CD8-positive, alpha-beta memory T cell (primary cell): ENCODE measurements at places on chromosomes 7 and 10. TPM values are rescaled to one million over a fixed set of nuclear protein-coding genes. Genes with fewer than 3 reads are reported as not detected.

The LOXL4 gene
- total RNA-seq, result not detected

The NPTX2 gene
- total RNA-seq, result not detected

The GNAT3 gene
- total RNA-seq, result not detected

The PRSS37 gene
- total RNA-seq, result not detected

The AUTS2 gene
- total RNA-seq, result 4.4 TPM

The SPDYE2 gene
- not detected for total RNA-seq

The SDHAF3 gene
- 35.5 TPM for total RNA-seq

The AEBP1 gene
- total RNA-seq, result 8.9 TPM

The IGF2BP3 gene
- 0.13 TPM for total RNA-seq

The ATRNL1 gene
- total RNA-seq, result not detected

The PCGF5 gene
- 57.0 TPM for total RNA-seq

DNA sequence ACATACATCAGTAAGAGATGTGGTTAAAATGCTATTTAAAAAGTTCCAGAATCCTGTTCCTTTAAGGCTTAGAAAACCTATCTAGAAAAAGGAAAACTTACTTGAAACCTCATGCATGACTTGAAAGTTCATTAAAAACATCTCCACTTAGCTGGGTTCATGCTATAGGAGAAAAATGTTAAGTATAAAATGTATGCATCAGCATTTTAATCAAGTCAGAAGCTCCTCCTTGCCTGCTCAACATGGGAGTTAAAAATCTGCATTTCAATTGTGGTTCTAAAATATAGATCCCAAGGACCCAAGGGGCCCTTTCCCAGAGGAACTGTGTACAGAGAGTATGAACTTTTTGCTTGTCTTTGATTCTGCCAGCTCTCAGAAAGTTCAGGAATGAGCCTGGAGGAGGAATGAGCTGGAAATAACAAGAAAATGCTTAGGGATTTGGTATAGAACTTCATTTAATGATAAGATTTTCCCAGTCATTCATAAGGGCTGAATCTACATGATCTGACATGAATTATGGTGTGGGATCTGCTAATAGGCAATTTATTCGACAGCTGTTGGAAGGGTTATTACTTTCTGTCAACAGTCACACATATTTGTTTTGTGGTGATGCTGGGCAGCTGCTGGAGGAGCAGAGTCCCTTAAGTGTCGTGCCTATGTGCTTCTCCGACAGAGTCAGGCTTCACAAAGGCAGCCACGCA, 85.6 kb upstream of the MTPN start:
- no peak overlapping the region for H3K4me3 ChIP-seq
- H3K36me3 ChIP-seq, result no peaks in the 10 kb centered on the region
- no peak overlapping the region for H3K27ac ChIP-seq
- no peak for DNase-seq
- no peaks in the 10 kb centered on the region for H3K27me3 ChIP-seq

GRCh38 chr10:117228210-117228609, 12.7 kb upstream of the SLC18A2 start:
- H3K4me3 ChIP-seq, result no peak overlapping the region
- H3K27ac ChIP-seq, result no peak overlapping the region
- no peaks in the 10 kb centered on the region for H3K27me3 ChIP-seq
- H3K36me3 ChIP-seq, result no peaks in the 10 kb centered on the region

DNA sequence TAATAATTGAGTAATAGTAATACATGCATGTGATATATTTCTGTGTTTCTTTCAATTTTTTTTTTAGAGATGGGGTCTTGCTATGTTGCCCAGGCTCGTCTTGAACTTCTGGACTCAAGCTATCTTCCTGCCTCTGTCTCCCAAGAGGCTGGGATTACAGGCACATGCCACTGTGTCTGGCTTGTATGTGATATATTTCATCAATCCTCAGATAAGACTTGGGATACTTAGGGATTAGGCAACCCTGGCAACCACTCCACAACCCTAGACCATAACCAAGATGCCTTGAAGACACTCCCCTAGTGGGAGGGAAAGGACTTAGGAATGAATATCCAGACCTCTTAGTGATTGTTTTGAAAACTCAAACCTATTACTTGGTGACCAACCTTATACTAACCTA, 154.8 kb downstream of the CCDC3 start:
- no peak for DNase-seq
- H3K27ac ChIP-seq, result no peak overlapping the region
- no peaks in the 10 kb centered on the region for H3K27me3 ChIP-seq
- H3K4me3 ChIP-seq, result no peak overlapping the region
- H3K36me3 ChIP-seq, result no peaks in the 10 kb centered on the region
- H3K4me1 ChIP-seq, result no peaks in the 10 kb centered on the region

- no peaks in the 10 kb centered on the region for H3K27me3 ChIP-seq
- H3K27ac ChIP-seq, result no peak overlapping the region
- H3K4me1 ChIP-seq, result no peaks in the 10 kb centered on the region
These were observed 333.5 kb upstream of the NRG3 start for GRCh38 chr10:81541517-81541916.

GRCh38 chr7:74051629-74052410, 23.8 kb downstream of the ELN start:
- H3K4me1 ChIP-seq, result no peaks in the 10 kb centered on the region
- no peak for DNase-seq
- no peaks in the 10 kb centered on the region for H3K36me3 ChIP-seq
- no peaks in the 10 kb centered on the region for H3K27me3 ChIP-seq
- no peak overlapping the region for H3K4me3 ChIP-seq

- no peak for DNase-seq
- no peak overlapping the region for H3K4me3 ChIP-seq
- no peaks in the 10 kb centered on the region for H3K36me3 ChIP-seq
- H3K4me1 ChIP-seq, result no peaks in the 10 kb centered on the region
These were observed 1078.2 kb upstream of the LRRTM3 start for GRCh38 chr10:65847436-65848230.

DNA sequence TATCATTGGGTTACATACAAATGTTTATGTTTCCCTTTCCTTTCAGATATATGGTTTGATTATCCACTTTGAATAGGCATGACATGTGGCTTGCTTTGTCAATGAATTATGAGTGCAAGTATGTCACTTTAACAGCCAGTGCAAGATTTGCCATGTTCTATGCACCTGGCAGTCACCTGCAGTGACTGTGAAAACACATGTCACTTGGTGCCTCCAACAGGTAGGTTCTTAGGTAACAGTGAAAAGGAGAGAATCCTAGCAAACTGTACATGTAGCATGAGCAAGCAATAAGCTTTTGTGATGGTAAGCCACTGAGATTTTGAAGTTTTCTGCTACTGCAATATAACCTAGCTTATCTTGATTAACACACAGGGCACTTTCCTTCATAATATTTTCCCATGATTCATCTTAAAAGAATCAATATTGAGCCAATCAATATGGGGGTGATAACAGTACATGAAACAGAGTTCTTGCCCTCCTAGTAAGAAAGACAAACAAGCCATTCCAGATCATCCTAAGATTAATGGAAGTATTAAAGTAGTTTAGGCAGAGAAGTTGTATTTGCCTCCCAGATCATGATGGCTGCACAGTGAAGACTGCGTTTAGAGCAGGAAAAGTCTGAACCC, 7.9 kb upstream of the RALA start:
- H3K27me3 ChIP-seq, result no peaks in the 10 kb centered on the region
- DNase-seq, result no peak
- H3K4me3 ChIP-seq, result no peak overlapping the region

- H3K4me3 ChIP-seq, result no peak overlapping the region
- no peaks in the 10 kb centered on the region for H3K27me3 ChIP-seq
- H3K4me1 ChIP-seq, result no peaks in the 10 kb centered on the region
- no peak overlapping the region for H3K27ac ChIP-seq
- peaks cover 4% of the 10 kb centered on the region for H3K36me3 ChIP-seq
These were observed 100.5 kb downstream of the GLCCI1 start for GRCh38 chr7:8068892-8069686.

GRCh38 chr10:130421909-130422308, 285.7 kb downstream of the GLRX3 start:
- no peaks in the 10 kb centered on the region for H3K36me3 ChIP-seq
- H3K4me1 ChIP-seq, result no peaks in the 10 kb centered on the region
- H3K27me3 ChIP-seq, result no peaks in the 10 kb centered on the region

DNA sequence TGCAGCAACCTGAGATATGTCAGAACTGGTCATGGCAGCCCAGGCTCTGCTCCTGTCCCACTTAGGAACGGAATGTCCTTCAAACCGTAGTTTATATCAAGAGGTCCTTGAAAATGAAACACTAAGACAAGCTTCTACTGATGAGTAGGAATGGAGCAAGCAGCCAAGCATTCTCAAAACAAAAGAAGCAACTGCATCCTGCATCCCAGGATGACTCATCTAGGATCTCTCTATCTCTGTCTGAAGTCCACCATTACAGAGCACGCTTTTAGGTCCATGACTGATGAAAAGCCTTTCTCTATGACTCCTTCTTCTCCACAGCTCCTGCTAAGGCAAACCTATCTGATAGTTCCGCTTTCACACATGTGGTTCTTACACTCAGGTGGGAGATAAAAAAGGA, 16.3 kb downstream of the MBL2 start:
- no peak overlapping the region for H3K27ac ChIP-seq
- DNase-seq, result no peak
- no peak overlapping the region for H3K4me3 ChIP-seq
- no peaks in the 10 kb centered on the region for H3K27me3 ChIP-seq
- H3K36me3 ChIP-seq, result no peaks in the 10 kb centered on the region

GRCh38 chr10:13632884-13633440, 46.2 kb downstream of the PRPF18 start:
- H3K36me3 ChIP-seq, result peaks cover 10% of the 10 kb centered on the region
- H3K4me1 ChIP-seq, result no peaks in the 10 kb centered on the region
- H3K27ac ChIP-seq, result no peak overlapping the region

DNA sequence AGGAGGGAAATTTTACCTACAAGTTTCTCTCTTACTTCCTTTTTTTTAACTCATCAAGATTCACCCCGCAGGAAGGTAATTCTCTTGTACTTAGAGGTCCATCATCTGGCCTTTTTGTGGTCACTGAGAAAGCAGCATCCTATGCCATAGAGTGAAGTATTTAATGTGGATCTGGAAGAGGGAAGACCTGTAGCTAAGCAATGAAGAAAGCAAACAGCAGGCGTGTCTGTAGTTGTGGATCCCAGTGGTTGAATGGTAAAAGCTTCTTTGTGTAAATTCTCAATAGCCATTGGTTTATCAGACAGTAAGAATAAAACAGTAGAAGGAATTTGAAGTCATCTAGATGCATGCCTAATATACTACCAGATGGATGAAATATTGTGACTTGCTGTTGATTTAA, 196.4 kb downstream of the ANKRD7 start:
- H3K27me3 ChIP-seq, result no peaks in the 10 kb centered on the region
- no peak overlapping the region for H3K27ac ChIP-seq

DNA sequence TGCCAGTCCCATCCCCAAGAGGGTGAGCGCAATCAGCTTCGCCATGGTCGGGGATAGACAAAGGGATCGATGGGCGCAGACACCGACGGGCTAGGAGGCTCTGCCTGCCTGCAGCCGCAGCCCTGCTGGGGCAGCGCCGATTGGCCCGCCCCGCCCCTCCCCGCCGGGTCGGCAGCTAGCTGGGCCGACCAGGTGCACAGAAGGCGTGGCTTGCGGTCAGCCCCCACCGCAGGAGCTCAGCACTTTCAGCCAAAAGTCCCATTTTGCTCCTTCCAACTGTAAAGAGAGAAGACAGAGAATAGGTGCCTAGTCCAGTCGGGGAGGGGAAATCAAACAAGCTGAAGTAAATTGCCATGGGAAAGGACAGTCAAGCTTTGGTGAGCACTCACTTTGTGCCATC, at the start of gene PON1:
Gene PON1, minus strand, starts transcription at position 102 of the 400 bp plus-strand sequence. Its CDS starts 57 bp downstream, at position 45.
- H3K27ac ChIP-seq, result no peak within 1 kb of the TSS
- peak; percentile 53 for DNase-seq
- H3K4me1 ChIP-seq, result no peaks in the 10 kb centered on the region
- no peak within 1 kb of the TSS for H3K4me3 ChIP-seq
- H3K36me3 ChIP-seq, result no peaks in the 10 kb centered on the region

GRCh38 chr10:21495002-21495751, 30.3 kb downstream of the SKIDA1 start:
- H3K27me3 ChIP-seq, result peaks cover 51% of the 10 kb centered on the region
- no peak for DNase-seq
- H3K27ac ChIP-seq, result no peak overlapping the region
- H3K4me3 ChIP-seq, result peak overlapping the region; percentile 69
- peaks cover 29% of the 10 kb centered on the region for H3K4me1 ChIP-seq
- no peaks in the 10 kb centered on the region for H3K36me3 ChIP-seq

DNA sequence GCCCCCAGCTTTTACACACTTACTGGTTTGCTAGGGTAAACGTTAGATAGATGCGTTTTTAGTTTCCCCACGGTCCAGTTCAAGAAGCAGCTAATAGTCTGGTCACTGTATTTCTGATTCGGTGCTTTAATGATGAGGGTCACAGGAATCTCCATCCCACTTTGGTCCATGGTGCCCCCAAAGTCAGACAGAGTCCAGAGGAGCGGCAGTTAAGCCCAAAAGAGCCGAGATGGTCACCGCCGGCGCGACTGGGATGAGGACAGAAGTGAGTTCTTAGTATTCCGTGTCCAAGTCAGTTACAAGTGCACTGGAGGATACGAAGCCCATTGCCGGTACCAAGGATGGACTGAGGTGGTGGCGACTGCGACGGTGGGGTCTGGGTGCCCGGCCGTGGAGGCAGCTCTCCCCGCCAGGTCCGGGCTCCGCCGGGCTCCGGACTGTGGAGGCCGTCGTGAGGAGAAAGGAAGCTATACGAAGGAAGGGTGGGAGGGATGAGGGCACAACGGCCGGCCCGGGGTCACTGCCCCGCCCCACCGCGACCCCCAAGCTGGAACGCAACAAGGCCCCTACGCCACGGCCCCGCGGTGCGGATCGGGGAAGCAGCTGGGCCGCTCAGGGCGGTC, 663 bp downstream of the HERPUD2 start:
- peak overlapping the region; percentile 98 for H3K27ac ChIP-seq
- H3K36me3 ChIP-seq, result no peaks in the 10 kb centered on the region
- peak overlapping the region; percentile 98 for H3K4me3 ChIP-seq
- H3K4me1 ChIP-seq, result peaks cover 28% of the 10 kb centered on the region
- no peaks in the 10 kb centered on the region for H3K27me3 ChIP-seq
- DNase-seq, result no peak
